ENCODE measurements at places on chromosomes 7 and 10.
A peak's percentile ranks its signal among the peaks of the same experiment; 100 is the strongest.

DNA sequence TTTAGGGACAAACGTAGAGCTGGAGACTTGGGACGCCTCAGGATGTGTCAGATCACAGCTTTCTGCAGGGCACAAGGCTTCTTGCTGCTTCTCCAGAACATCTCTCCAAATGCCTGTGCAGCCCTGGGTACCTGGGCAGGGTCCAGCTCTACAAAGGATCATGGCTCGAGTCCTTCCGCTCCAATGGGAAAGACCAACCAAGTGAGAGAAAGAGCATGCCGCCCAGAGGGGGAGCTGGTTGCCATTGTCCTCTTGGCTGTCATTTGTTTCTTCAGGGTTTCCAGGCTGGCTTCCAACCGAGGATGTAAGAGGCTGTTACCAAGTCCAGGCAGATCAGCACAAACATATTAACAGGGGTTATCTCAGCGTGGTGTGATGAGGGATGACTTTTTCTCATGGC lies 5.6 kb upstream of the LEP start:
- DNase-seq = no peak

DNA sequence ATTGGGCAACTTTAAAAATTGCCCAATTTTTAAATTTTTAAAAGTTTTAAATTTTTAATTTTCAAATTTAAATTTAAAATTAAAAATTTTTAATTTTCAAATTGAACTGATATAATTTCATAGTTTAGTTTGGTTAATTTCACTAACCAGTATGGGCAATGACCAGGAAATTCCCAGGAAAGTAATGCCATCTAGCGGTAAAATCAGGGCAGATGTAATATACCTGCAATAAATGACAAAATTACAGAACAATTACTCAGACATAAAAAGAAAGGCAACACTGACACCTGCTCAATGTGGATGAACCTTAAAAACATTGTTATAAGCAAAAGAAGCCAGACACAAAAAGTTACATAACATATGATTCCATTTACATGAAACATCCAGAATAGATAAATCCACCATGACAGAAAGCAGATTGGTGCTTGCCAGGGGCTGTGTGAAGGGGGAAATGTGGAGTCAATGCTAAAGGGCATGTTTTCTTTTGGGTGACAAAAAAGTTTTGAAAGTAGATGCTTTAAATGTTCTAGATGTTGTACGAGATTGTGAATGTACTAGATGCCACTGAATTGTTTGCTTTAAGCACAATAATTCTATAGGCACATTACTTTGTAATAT lies 28.6 kb upstream of the SLC16A12 start:
- DNase-seq = no peak

DNA sequence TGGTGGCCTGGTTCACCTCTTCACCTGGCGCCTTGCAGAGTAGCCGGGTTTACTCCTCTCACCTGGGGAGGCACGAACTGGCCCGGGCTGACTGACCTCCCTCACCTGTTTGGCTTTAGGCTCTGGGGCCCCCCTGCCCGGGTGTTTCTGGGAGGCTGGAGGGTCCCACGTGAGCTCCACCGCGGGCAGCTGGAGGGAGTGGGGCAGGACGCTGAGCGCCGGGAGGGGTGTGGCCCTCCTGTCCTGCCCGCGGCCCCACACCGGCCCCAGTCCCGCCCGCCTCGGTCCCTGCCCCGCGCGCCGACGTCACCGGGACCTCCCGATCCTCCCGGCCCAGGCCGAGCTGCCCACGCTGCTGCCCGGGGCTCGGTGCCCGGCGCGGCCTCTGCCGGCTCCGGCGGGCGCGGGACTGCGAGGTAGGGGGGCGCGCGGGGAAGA lies at the start of gene AMZ1:
TSS of gene AMZ1 (plus strand) at position 322 of the 438 bp plus-strand sequence. CDS start 12,250 bp downstream, outside the sequence.
- DNase-seq = no peak

DNA sequence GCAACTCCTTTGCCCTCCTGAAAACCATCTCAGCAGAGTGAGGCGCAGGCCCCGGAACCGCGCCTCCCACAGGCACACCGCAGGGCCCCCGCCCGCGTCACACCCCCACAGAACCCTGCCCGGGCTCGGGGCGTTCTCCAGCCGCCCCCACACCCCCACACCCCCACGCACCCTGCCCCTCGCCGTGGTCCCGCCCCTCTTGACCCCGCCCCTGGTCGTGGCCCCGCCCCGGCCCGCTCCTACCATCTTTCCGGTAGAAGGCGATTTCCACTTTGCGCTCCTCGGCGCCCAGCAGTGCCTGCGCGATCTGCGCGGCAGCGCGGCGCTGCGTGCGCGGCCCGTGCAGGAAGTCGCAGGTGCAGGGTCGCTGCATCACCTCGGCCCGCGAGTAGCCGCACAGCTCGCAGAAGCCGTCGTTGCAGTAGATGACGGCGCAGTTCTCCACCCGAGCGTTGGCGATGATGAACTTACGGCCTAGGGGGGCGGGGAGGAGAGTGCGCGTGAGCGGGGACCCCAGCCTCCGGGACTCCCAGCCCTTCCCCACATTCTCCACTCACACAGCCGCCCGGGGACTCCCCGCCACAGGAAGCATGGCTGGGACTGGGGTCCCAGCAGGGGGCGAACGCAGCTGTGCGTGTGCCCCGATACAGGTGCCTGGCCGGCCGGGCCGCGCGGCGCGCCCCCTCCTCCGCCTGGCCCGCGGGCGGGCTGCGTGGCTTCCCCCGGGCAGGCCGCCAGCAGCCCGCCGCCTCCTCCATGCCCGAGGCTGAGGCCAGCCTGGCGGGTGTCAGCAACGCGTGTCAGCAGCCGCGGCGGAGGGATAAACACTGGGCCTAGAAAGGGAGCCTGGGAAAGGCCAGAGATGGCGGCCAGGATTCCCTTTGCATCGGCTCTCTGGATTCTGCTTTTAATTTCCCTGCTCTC lies 3.4 kb downstream of the KCNH2 start:
- DNase-seq = peak; percentile 41

DNA sequence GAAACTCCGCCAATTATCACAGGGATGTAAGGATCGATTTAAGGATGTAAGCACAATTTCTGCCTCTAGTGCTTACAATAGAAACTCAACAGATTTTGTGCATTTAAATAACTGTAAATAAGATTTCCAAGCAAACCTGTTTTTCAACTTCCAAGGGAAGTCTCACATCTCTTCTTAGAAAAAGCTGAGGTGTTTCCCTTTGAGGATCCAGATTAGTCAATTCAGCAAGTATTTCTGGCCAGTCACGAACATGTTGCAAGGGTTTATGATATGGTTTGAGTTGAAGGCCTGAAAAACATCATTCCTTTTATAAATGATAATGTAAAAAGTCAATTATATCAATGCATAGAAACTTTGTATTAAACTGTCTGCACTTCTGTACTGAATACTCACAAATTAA lies 23.9 kb downstream of the KRIT1 start:
- DNase-seq = no peak

DNA sequence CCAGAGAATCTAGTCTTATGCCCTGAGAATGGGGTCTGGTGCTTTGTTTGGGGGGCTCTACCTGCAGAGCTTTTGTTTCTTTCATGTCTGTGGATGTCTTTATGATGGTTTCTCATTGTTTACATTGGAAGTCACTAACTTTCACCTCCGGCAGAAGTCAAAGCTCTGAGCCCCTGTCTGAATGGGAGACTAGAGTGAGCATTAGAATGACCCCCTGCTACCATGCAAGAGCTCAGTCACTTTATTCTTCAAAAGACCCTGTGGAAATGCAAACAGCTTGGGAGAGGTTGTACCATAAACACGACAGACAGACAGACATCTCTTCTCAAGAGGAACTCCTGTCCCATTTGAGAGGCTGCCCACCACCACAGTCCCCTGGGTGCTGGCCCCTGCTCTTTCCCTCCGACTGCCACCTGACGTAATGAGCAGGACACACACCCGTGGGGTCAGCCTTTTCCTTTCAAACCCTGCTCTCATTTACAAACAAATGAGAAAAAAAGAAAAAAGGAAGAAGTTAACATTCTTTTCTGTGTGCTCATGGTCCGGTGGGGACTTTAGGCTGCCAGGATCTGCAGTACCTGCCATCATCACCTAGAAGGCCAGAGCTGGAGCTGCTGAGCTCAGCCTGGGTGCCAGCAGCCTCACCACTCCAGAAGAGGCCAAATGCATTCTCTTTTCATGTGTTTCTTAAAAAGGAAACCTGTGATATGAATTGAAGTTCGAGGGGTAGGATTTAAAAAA lies 91.6 kb downstream of the FZD1 start:
- no peak for DNase-seq

- no peak for DNase-seq
These were observed 35.4 kb downstream of the KLF6 start for GRCh38 chr10:3749600-3749999.

- DNase-seq = no peak
These were observed 122.9 kb upstream of the PPP2R2D start for GRCh38 chr10:131777921-131778320.

DNA sequence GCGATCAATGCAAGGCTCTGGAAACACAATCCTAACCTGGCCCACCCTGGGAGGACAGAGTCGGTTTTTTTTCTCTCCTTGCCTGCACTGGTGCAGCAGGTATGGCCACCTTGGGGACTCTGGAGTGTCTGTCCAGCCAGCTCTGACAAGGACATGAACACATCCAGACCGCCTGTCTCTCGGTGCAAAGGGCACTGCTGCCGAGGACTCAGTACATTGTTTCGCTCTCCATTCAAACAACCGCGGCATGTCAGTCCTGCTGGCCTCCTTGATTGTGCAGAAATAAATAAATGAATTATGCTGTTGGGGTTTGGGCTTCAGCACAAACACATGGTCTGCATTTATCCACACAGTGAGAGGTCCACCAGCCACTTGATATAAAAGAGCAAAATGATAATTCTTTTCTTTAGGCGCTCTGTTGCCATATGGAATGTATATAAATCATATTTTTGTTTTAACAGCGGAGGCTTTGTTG lies 565.2 kb downstream of the KCNMA1 start:
- no peak for DNase-seq

DNA sequence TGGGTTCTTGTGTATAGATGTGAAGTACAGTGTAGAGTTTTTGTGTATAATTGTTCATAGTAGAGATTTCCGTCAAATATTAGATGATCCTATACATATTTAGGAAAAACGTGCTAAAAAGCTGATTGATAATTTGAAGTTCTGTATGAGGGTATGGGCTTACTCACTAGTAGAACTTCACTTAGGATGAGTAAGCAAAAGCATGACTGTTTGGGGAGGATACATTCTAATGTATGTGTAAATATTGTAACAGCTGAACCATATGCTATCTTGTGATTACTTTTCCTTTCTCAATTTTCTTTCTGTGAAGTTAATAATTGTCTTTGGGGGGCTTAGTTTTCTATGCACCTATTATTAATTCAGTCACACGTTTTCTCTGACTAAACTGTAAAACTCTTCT lies 53.2 kb upstream of the PDK4 start:
- no peak for DNase-seq

GRCh38 chr10:76881477-76882220 lies 756.0 kb downstream of the KCNMA1 start:
- no peak for DNase-seq

DNA sequence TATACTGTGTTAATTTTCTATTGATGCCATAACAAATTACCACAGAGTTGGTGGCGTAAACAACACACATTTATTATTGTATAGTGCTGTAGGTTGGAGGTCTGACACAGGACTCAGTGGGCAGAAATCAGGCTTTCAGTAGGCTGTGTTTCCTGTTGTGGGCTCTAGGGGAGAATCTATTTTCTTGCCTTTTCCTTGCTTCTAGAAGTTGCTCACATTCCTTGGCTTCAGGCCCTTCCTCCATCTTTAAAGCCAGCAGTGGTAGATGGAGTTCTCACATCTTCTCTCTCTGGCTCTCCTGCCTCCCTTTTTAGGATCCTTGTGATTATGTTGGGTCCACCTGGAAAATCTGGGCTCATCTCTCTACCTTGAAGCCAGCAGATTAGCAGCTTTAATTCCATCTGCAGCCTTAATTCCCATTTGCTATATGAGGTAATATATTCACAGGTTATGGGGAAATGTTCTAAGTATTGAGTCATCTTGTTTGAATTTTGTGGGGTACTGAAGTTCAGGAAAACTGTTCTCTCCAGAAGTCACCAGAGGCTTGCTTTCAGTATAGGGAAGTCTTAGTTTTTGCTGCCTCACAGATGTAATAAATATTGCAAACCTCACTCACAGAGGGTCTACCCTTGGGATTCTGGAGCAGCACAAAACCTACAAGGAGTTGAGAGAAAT lies 38.9 kb downstream of the CCNY start:
- DNase-seq = no peak

- no peak for DNase-seq
These were observed 77.4 kb downstream of the ZNF365 start for GRCh38 chr10:62451611-62451975.

- DNase-seq = no peak
These were observed 56.2 kb downstream of the JAZF1 start for GRCh38 chr7:28124413-28124812.

DNA sequence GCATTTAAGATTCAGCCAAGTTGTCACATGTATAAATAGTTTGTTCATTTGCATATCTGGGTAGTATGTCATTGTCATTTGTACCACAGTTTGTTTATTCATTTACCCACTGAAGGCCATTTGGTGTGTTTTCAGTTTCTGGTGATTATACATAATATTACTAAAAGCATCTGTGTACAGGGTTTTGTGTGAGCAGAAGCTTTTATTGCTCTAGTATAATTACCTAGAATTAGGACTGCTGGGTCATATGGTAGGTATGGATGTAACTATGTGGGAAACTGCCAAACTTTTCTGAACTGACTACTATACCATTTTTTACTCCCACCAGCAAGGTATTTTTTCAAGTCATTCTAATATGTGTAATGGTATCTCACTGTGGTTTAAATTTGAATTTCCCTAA lies 584.0 kb upstream of the GHITM start:
- no peak for DNase-seq
